ENCODE measurements at places on chromosomes 2 and 18. TPM values are rescaled to one million over a fixed set of nuclear protein-coding genes. Genes with fewer than 3 reads are reported as not detected.
A peak's percentile ranks its signal among the peaks of the same experiment; 100 is the strongest.

GREB1 gene
- 57.6 TPM for total RNA-seq

GRCh38 chr2:21057097-21057496 lies 13.2 kb upstream of the APOB start:
- no peak for DNase-seq

DNA sequence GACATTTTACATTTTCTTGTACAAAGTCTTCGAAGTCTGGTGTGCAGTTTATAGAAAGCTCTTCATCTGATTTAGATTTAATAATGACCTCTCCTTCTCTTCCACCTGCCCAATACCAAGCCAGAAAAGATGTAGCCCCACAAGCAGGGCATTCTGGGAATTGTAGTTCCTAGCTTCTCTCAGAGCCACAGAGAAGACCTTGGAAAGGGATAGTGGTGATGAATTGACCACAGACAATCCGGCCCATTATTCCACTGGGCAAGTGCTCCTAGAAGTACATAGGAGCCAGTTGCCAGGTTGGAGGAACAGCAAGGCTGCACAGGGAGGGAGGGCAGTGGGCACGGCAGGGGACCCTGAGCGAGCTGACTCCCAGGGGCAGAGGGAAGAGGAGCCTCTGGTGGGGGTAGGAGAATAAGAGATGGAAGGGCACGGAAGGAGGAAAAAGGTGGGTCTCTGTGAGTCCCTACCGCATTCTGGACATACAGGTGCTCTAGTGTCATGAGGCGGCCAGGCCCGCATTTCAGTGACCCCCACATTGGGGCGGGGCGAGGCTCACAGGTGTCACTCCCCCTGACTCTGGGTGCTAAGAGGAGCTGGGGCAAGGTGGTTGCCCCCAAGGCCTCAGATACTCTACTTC lies 152.5 kb upstream of the HAAO start:
- DNase-seq = peak; percentile 88

DNA sequence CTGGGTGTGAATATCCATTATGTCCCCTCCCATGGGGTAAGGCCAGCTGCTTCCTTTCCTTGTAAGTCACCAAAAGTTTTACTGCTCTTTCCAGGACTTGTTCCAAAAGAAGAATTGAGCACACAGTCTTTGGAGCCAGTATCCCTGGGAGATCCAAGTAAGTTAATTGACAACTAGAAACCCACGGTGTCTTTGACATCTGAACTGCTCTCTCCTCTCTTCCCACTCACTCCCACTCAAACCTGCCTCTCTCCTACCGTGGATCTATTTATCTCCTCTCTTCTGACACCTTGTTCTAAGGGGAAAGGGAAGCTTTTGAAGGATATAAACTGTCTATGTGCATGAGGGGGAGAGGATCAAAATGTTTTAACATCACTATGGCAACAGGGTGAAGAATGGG lies 86.7 kb downstream of the VIT start:
- DNase-seq = no peak

- no peak for DNase-seq
Measured at GRCh38 chr2:218536804-218537494, 31.2 kb downstream of the USP37 start.

GRCh38 chr2:69701100-69701945 lies 40.6 kb upstream of the ANXA4 start:
- DNase-seq = no peak

DNA sequence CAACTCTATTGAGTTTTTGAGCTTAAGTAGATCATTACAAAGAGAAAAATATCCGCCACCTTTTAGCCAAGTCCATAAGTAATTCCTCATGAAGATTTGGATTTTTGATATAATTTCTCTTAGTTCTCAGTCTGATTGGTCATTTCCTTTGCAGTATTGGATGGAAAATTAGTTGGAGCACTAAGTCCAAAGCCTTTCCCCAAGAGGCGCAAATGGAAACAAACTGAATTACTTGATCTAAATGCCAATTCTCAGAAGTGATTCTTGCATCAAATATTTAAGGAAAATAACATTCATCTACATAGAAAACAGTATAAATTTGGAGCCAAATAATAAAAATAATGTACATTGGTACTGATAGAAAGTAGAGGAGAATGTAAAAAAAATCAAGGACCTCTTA lies 115.6 kb downstream of the CACNB4 start:
- no peak for DNase-seq

DNA sequence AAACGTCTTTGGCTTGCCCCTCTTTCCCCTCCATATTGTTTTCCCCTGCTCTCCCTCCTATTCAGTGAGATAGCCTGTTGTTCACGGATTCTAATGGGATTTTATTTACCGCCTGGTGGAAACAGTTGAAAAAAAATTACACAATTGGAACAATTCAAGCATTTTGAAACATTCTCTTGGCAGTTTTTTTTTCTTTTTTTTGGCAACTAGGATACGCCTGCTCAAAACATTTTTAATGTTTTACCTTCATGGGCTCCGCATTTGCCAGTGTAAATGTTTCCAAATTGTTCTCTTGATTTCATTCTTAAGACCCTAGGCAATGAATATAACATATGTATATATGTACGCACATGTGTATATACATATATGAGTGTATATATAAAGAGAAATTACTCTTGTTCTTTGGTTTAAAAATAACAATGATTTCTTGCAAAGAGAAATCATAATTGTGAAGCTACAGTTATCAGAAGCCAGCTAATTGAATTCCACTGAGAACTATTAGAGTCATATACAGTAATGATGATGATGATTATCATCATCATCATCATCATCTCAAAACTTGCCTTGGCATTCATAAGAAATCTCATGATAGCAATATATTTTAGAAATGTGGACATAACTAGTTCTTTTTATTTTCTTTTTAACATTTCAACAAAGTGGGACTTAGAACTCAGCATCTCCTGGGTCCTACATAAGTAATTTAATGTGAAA lies 146.7 kb downstream of the LTBP1 start:
- DNase-seq = no peak

RAPGEF4 gene
- total RNA-seq = 5.4 TPM

Data from SK-MEL-5 (cell line).